ENCODE measurements at places on chromosomes 4 and X. TPM values are rescaled to one million over a fixed set of nuclear protein-coding genes. Genes with fewer than 3 reads are reported as not detected.

DNA sequence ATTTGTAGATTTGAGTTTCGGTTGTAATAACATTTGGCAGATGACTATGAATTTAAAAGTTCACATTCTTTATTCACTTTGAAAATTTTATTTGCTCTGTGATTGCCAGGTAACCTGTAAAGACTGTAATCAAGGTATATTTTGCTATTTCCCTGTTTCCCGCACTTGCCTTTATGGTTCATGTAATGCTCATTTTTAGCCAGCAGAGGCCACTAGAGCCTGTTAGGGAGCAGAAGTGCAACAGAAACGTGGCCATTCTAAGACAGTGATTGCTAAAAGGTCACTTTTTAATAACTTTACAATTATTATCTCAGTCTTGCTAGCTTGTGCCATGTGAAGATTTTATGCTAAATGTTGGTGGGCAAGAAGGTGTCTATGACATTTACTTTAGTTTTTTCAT is 12.4 kb downstream of the YIPF6 start:
- DNase-seq: no peak

DNA sequence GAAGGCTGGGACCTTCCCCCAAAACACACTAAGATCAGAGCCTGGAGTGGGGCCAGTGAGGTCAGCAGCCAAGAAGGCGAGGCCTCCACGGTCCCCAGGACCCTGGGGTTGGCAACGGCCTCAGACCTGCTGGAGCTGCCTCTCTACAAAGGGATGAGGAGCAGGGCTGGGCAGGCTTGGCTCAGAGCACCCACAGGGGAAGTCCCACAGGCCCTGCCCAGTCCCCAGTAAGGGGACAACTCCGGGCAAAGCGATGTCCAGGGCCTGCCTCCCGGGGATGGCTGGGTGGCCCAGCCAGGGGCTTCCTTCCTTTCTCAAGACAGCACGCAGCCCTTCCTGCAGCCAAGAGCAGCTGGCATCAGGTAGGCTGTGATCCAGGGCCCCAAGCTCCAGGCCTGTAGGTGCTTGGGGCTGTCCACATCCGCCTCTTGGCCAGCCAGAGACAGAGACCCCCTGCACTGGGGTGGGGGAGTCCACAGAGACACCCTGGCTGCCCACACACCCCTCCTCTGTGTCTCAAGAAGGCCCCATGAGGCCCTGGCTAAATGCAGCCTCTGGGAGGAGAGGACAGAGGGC is 5.7 kb downstream of the MXD4 start:
- peak; percentile 77 for DNase-seq

KLF8 gene
- total RNA-seq: 28.3 TPM

DNA sequence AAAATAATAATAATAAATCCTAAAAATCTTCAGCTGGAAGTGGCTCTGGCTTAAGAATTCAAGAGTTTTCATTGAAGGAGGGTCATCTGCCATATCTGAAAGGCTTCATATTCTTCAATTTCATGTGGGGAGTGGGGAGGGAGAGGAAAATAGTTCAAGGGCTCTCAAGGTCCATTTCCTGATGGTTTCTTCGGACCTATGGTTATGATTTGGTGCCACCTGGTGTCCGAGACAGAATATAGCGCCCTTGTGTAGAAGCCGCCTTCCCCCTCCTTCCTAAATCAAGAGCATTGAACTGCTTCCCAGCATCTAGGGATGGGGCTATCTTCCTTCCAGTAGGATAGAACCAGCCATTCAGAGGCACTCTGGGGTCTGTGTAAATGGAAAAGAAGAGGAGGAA is 34.3 kb downstream of the NLGN3 start:
- DNase-seq: no peak

GCNA gene
- total RNA-seq: 1.9 TPM

- DNase-seq: no peak
These were observed 46.6 kb downstream of the RHOH start for GRCh38 chr4:40243386-40243948.

GRCh38 chr4:78032446-78032845 is 24.7 kb upstream of the FRAS1 start:
- DNase-seq: no peak

DNA sequence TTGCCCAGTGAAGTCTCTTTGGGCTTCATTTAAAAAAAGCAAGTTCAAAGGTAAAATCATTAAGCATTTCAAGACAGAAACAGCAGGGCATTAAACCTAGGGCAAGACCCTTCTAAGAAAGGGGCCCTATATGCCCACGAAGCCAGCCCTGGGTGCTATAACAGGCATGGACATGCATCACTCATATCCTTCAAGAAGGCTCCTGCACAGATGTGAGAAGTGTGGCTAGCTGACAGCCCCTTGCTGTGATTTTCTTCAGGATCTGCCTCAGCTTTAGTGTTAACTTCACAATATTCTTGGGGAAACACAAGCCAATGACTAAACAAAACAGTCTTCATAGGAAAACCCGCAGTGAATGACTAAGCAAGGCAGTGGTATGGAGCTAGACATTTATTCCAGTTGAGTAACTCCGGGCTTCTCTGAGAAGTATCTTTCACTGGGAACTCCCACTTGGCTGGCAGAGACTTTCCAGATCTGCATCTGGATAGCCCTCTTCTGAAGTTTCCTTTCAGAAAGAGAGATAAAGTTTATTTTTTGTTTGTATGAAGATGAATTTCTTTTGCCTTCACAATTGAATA is 11.9 kb upstream of the MAOA start:
- DNase-seq: no peak
